T-cell (primary cell): ENCODE measurements at places on chromosomes 3 and 15.

GRCh38 chr3:13318626-13319470 lies 101.3 kb downstream of the NUP210 start:
- no peak for DNase-seq

- no peak for DNase-seq
Measured at GRCh38 chr15:95912280-95912625, 418.2 kb upstream of the NR2F2 start.

DNA sequence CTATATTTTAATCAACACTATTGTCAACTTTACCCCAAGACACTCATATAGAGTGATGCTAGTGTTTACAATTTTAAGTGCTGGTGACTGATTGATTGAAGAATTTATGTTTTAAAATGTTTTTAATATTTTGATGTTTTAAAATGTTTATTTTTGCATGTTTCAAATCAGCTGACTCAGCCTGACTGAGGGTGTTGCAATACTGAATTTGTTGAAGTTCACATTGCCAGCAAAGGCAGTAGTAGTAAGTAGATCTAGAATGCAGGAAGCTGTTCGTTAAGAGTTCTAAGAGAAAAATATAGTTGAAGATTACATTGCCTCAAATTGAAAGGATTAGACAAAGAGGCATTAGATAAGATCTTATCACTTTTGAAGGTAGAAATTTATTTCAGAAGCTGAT lies 977.6 kb downstream of the IGSF11 start:
- DNase-seq, result no peak

- DNase-seq, result no peak
Measured at GRCh38 chr3:112579232-112579631, 17.4 kb downstream of the SLC35A5 start.

DNA sequence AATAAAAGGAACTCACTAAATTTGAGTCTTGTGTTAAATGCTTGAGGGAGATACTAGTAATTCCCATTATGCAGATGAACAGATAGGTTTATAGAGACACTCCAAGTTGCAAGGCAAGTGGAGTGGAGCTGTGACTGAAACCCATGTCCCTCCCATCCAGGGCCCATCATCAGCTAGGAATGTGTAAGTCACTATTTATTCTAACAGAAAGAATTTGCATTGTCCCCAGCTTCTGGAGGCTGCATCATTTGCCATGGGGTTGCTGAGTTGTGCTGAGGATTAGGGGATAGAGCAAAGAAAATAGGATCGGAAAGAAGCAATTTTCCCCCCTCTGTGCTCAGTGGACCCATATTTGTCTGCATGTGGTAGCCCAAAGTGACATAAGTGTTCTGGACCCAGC lies 197.4 kb upstream of the RGMA start:
- no peak for DNase-seq

GRCh38 chr15:73926219-73927002 lies at the start of gene LOXL1:
Gene LOXL1, plus strand, starts transcription at chr15:73926462. Its CDS starts 322 bp downstream, at chr15:73926784.
- DNase-seq, result no peak

GRCh38 chr3:173404156-173404555 lies 6.6 kb downstream of the NLGN1 start:
- DNase-seq, result no peak
